ENCODE measurements at places on chromosomes 1 and 21.

- no peak for DNase-seq
These were observed 3.6 kb downstream of the KCNJ6 start for GRCh38 chr21:37912616-37913015.

DNA sequence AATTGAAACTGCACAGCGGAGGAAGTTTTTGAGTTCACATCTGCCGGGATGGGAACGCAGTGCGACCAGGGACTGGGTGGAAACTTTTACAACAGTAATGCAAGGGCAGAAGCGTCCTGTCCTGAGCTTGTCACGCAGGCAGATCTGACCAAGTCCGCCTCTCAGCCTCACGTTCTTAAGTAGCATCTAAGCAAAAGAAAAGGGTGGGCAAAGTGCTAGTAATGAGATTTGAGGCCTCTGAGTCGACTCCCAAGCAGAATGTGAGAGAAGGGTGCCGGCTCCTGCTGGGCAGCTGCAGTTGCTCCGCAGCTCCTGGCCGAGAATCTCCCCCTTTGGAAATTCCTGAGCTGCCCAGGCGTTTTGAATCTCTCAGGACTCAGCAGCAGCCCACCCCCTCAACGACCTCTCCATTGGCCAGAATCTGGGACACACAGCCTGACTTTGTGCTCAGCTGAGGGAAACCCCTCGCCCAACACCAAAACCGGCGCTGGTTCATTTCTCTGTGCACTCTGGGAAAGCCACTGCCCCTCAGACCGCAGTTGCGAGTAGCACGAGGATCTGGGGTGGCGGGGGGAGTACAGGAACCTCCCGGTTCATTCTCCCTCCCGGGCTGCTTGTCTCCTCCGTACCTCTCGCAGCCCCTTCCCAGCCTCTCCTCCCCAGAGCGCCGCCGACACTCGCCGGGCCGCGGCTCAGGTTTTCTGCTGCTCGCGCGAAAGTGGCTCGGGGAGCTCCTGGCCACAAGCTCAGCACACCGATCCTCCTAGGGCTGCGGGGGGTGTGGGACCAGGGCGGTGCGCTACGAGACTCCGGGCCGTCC is 913 bp upstream of the S1PR1 start:
- DNase-seq = peak; percentile 42

DNA sequence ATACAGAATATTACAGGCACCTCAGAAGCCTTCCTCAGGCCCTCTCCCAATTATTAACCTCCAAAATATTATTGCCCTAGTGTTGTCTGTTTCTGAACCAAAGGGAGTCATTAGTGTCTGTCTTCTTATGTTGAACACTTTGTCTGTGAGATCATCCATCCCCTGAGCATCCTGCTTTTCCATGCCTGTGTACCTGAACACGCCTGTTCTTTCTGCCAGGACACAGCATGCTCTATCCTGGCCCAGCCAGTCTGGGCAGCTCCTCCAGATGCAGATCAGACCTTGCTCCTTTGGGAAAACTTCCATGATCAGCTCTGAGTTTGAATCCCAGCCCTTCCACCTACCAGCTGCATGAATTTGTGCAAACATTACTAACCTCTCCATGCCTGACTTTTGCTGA is 11.0 kb upstream of the CDC42 start:
- no peak for DNase-seq

GRCh38 chr1:101567582-101568189 is 330.9 kb downstream of the S1PR1 start:
- DNase-seq = peak; percentile 19

GRCh38 chr1:240878631-240879030 is 266.7 kb upstream of the GREM2 start:
- no peak for DNase-seq

- no peak for DNase-seq
These were observed 11.3 kb downstream of the OLFML3 start for GRCh38 chr1:113990530-113990929.

GRCh38 chr1:3306583-3307291 is 147.7 kb upstream of the ARHGEF16 start:
- DNase-seq = no peak

DNA sequence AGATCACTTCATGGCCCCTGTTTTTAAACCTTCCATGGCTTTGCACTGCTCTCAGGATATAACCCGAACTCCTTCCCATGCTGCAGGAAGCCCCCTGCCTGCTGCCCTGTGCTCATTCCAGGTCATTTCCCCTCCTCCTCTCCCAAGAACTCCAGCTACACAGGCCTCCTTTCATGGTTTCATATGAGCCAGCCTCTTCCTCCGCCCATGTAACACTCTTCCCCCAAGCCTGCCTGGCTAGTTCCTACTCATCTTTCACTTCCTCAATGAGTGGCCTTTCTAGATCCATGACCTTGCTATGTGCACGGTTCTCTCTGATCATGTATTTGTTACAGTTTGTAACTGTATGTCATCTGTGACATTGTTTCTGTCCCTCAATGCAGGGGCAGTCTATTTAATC is 3.1 kb upstream of the NCF2 start:
- no peak for DNase-seq

DNA sequence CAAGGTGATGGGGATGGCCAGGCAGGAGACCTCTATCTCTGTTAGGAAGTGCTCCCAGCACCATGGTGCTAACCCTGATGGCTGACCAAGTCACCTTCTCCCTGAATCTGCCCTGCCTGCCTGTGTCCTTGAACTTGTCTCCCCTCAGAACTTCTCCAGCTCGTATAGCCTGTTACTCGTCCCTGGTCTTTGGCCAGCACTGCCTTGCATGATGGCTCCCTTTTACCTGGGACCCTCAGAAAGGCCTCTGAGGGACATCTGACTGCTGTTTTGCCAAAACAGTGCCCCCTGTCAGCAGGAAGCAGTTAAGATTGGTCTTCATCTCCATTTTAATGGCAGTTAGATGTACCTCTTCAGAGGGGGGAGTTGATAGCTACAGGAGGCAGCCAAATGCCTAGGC is 148.3 kb downstream of the RHOU start:
- DNase-seq = no peak

DNA sequence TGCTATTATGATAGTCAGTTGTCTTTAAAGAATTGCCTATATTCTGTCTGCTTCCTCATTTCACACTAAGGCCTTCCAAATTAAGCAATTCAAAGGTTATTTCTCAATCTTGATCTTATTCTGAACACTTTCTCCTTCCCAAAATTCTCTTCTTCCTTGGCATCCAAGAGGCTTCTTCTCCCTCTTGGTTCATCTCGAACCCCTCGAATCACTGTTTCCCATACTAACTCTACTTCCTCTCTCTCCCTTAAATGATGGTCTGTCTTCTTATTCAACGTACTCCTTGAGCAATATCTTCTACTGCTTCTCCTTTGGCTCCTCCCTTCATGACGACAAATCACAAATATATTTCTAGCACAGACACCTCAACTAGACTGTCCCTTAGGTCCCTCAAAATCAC is 4.5 kb downstream of the COPA start:
- no peak for DNase-seq

- no peak for DNase-seq
These were observed 7.8 kb downstream of the C1orf162 start for GRCh38 chr1:111481387-111482221.

- DNase-seq = no peak
These were observed 349.7 kb upstream of the C1orf87 start for GRCh38 chr1:60423146-60423780.
